T follicular helper cell (primary cell): ENCODE measurements at places on chromosomes 13 and 19.

DNA sequence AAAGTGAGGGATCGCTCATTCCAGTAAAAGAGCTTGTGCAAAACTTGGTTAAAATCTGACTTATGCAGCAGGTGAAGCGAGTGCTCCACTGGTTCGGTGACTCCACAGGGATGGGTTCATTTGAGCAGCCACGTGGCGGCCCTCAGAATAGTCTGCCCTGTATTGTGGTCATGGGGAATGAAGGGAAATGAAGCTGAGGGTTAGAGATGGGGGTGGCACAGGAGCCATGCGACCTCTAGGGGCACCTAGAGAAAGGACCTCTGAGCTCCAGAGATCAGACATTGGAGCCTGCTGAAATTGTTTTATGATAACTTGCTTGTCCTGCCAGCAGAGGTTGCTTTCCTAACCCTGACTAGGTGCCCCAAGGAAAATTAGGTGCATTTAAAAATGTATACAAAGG is 26.6 kb downstream of the CBY2 start:
- DNase-seq: no peak

DNA sequence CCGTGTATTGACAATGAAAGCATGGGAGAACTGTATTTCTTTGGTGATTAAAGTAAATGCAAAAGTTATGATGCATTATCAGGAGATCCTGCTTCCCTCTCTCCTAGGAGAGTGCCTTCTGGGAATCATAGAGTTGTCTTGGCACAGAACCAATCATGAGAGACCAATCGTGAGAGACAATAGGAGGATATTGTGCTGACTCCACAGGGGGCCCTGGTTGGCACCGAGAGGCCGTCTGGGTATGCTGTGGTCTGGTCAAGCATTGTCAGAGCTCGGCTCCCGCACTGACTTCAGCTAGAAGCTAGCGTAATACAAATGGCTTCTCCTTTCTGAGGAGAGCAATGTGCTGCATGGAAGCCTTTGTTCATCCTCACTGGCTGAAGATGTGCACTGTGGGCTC is 131.5 kb upstream of the GJB6 start:
- DNase-seq: no peak

DNA sequence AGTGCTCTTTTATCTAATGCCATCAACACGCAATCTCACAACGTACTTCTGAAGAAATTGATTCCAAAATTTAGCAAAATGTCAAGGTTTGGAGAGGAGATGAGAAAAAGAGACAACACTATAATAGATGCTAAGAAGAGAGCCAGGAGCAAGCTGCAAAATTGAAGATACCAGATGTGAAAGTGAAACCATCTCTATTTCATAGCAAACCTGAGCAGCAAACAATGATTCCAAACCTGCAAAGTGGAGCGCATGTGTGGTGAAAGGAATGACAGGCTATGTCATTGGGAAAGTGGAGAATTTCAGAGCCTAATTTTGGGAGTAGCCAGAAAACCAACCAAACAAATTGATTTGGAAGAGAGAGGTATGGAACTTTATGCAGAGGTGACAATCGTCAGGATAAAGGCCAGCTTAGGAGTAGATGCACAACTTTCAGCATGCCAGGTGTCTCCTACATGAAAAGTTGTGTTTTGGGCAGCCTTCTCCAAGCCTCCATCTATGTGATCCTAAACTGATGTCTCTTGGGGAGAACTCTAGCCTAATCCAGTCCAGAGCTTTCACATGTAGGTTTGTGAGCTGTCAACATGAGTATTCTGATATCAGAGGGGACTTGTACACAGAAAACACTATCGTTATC is 158.4 kb upstream of the FNDC3A start:
- no peak for DNase-seq

DNA sequence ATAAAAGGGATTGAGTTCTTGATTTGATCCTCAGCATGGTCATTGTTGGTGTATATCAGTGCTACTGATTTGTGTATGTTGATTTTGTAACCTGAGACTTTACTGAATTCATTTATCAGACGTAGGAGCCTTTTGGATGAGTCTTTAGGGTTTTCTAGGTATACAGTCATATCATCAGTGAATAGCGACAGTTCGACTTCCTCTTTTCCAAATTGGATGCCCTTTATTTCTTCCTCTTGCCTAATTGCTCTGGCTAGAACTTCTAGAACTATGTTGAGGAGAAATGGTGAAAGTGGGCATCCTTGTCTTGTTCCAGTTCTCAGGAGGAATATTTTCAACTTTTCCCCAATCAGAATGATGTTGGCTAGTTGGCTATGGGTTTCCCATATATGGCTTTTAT is 27.0 kb downstream of the POMP start:
- DNase-seq: no peak

- DNase-seq: no peak
These were observed 23.1 kb downstream of the LYL1 start for GRCh38 chr19:13079542-13079986.
